ENCODE measurements at places on chromosomes 1 and 21.

DNA sequence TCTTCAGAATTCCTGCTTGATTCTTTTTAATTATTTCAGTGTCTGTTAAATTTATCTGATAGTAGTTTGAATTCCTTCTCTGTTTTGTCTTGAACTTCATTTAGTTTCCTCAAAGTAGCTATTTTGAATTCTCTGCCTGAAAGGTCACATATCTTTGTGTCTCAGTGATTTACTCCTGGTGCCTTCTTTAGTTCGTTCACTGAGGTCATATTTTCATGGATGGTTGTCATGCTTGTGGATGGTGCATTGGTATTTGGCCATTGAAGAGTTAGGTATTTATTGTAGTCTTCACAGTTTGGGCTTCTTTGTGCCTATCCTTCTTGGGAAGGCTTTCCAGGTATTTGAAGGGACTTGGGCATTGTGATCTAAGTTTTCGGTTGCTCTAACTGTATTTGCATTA is 267.9 kb downstream of the HHAT start:
- H3K27ac ChIP-seq: no peak overlapping the region
- H3K4me3 ChIP-seq: no peak overlapping the region
- no peaks in the 10 kb centered on the region for H3K4me1 ChIP-seq
- H3K27me3 ChIP-seq: peaks cover 24% of the 10 kb centered on the region
- DNase-seq: no peak
- H3K36me3 ChIP-seq: peaks cover 6% of the 10 kb centered on the region

- peaks cover 16% of the 10 kb centered on the region for H3K27me3 ChIP-seq
- no peak for DNase-seq
- H3K4me3 ChIP-seq: no peak overlapping the region
- H3K27ac ChIP-seq: no peak overlapping the region
- no peaks in the 10 kb centered on the region for H3K4me1 ChIP-seq
- no peaks in the 10 kb centered on the region for H3K36me3 ChIP-seq
Measured at GRCh38 chr1:47477595-47478080, 39.8 kb downstream of the FOXD2 start.

GRCh38 chr1:114352797-114353196 is 158.2 kb downstream of the TRIM33 start:
- no peaks in the 10 kb centered on the region for H3K36me3 ChIP-seq
- H3K4me1 ChIP-seq: peaks cover 9% of the 10 kb centered on the region
- H3K27me3 ChIP-seq: no peaks in the 10 kb centered on the region
- DNase-seq: no peak
- H3K4me3 ChIP-seq: no peak overlapping the region
- no peak overlapping the region for H3K27ac ChIP-seq

- no peaks in the 10 kb centered on the region for H3K36me3 ChIP-seq
- H3K4me1 ChIP-seq: peaks cover 6% of the 10 kb centered on the region
- DNase-seq: no peak
Measured at GRCh38 chr1:227893300-227893948, 54.3 kb downstream of the WNT9A start.

DNA sequence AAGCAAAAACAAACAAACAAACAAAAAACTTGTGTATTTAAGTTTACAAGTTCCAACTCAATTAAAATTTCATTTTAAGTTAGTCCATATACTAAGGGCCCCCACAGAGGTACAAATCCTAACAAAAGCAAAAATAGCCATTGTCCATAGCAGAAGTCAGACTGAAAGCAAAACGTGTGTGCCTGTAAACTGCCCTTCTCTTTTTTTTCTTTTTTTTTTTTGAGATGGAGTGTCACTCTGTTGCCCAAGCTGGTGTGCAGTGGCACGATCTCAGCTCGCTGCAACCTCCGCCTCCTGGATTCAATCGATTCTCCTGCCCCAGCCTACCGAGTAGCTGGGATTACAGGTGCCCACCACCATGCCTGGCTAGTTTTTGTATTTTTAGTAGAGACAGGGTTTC is 11.6 kb upstream of the IFNGR2 start:
- no peak overlapping the region for H3K27ac ChIP-seq
- H3K36me3 ChIP-seq: no peaks in the 10 kb centered on the region
- peaks cover 4% of the 10 kb centered on the region for H3K4me1 ChIP-seq
- no peak for DNase-seq
- H3K4me3 ChIP-seq: no peak overlapping the region

DNA sequence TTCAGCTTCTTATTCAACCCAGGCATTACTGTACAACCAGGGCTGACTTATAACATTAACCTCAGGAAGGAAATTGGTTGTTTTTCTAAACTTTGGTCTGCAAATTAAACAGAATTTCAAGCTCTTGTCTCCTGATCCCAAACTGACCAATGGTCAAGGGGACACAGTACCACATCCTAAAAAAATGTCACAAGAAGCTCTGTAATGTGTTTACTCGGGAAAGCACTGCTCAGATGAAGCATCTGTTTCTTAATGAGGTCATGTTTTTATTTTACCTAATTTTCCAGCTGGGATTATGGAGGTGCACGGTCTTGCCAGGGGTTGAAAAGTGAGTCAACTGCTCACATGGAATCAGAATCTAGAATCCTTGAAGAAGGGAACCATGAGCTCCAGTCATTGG is 18.7 kb downstream of the ADAMTS5 start:
- H3K27me3 ChIP-seq: peaks cover 8% of the 10 kb centered on the region
- no peaks in the 10 kb centered on the region for H3K4me1 ChIP-seq
- no peaks in the 10 kb centered on the region for H3K36me3 ChIP-seq
- H3K4me3 ChIP-seq: no peak overlapping the region
- no peak overlapping the region for H3K27ac ChIP-seq
- DNase-seq: no peak

DNA sequence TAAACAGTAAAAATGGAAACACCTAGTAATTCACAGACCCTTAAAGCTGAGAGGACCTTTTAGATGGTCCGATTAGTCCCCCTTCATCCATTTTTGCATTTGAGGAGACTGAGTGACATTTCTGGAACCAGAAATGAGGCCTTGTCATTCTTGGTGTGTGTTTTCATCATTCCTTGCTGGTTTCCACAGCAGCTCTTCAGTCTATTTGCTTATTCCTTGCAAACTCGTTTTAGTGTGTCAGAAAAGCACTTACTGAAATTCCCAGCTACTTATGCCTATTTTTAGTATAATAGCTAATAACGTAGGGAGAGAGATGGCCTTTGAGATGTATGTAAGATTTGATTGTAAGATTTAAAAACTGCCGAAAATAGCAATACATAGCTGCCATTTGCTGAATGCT is 70.9 kb downstream of the VPS13D start:
- H3K4me3 ChIP-seq: no peak overlapping the region
- peaks cover 15% of the 10 kb centered on the region for H3K36me3 ChIP-seq
- H3K4me1 ChIP-seq: peaks cover 21% of the 10 kb centered on the region
- H3K27me3 ChIP-seq: no peaks in the 10 kb centered on the region
- DNase-seq: no peak

DNA sequence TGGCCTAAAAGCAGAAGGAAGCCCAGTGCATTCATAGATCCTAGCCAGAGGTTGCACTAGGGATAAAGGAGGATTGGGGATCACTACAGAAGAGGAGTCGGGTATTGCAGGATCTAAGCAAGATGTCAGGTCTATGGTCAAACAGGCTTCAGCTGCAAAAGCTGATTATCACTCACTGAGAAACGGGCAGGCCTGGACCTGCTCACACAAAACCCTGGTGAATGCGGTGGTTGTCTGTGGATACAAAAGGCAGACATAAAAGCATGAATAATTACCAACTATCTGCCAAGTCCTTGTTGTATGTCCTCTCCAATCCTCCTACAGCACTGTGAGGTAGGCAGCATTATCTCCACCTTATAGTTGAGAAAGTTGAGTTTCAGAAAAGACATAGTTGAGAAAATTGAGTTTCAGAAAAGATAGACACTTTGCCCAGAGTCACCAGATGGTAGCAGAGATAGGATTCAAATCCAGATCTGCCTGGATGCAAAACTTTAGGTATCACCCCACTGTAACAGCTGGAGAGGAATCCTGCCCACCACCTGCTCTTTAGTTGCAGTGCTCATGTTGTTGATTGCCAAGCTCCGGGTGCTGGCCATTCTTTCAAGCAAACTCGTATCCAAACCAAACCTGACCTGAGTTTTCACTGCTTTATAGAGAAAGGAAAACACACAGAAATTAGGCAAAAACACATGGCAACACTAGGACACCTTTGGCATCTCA is 49.6 kb upstream of the HOOK1 start:
- no peak overlapping the region for H3K27ac ChIP-seq
- H3K27me3 ChIP-seq: no peaks in the 10 kb centered on the region
- H3K4me1 ChIP-seq: no peaks in the 10 kb centered on the region
- H3K36me3 ChIP-seq: no peaks in the 10 kb centered on the region
- DNase-seq: no peak

- H3K4me3 ChIP-seq: peak overlapping the region; percentile 88
- no peaks in the 10 kb centered on the region for H3K36me3 ChIP-seq
- no peaks in the 10 kb centered on the region for H3K27me3 ChIP-seq
- peaks cover 28% of the 10 kb centered on the region for H3K4me1 ChIP-seq
- peak overlapping the region; percentile 94 for H3K27ac ChIP-seq
- DNase-seq: peak; percentile 81
Measured at GRCh38 chr1:211606914-211607753, 28.2 kb upstream of the SLC30A1 start.

DNA sequence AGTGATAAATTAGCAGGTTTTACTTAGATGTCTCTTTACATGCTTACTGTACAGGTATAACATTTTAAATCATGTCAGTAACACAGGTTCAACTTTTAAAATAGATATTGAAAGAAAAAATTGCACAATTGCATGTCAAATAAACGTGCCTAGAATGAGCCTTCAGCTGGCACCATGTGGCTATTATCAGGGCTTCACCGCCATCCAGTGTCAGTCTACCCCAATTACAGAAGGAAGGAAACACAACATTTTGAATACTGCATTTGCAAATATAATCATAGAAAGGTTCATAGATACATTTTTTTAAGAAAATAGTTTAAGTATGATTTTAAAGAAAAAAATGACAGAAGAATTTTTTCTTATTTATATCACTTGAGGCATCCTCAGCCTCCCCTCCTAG is 47.5 kb upstream of the SERTAD4 start:
- no peak overlapping the region for H3K27ac ChIP-seq
- no peak overlapping the region for H3K4me3 ChIP-seq
- H3K36me3 ChIP-seq: no peaks in the 10 kb centered on the region
- no peak for DNase-seq

DNA sequence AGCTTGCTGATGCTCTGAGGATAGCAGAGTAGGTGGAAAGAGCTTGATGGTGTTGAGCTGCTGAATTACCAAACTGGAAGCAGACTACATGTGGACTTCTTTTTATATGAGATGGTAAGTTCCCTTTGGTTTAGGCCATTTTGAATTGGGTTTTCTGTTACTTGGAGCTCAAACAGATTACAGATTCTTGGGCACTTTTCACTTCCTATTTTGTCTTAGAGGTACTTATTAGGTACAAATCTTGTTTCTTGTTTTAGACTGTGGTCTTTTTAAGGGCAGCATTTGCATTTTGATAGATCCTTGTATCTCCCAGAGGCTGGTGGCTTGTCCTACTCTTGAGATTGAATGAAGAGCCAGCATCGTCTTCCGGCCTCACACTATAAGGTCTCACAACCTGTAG is 70.2 kb downstream of the GADD45A start:
- no peak for DNase-seq
- H3K4me1 ChIP-seq: no peaks in the 10 kb centered on the region
- peaks cover 6% of the 10 kb centered on the region for H3K27me3 ChIP-seq
- no peak overlapping the region for H3K27ac ChIP-seq
- no peak overlapping the region for H3K4me3 ChIP-seq

DNA sequence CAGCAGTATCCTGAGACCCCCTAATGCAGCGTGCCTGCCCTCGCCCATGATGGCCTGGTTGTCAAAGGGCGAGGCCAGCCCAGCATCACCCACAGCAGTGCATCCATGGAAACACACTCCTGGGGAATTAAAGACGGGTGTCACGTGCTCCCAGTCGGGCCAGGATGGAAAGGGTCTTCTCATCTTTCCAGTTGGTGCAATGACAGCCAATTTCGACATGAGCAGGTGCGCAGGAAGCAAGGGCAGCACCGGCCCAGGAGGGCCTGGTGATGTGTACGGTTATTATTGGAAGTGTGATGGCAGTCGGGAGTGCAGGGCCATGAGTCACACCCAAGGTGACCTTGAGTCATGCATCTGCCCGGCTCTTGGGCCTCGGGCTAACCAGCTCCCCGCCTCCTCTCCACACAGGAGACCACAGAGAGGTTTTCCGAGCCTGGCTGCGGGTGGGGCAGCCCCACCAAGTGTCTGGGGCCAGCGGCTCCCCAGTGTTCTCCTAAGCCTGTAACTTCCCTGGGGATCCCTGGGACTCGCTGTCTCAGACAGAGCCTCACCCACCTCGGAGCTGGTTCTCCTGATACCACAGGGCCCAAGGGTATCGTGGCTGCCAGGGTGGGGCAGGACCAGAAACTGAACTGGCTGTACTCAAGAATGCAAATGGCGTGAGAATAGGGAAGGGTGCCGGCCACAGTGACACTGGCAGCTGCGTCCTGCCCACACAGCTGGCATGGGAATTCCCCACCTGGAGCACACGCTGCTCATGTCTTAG is 119.8 kb downstream of the SIK1 start:
- no peak overlapping the region for H3K4me3 ChIP-seq
- no peak for DNase-seq
- H3K27me3 ChIP-seq: no peaks in the 10 kb centered on the region
- H3K27ac ChIP-seq: no peak overlapping the region

- peak overlapping the region; percentile 26 for H3K4me3 ChIP-seq
- H3K27me3 ChIP-seq: peaks cover 12% of the 10 kb centered on the region
- H3K4me1 ChIP-seq: peaks cover 21% of the 10 kb centered on the region
- DNase-seq: no peak
Measured at GRCh38 chr1:26122988-26123973, 11.7 kb downstream of the PDIK1L start.

GRCh38 chr21:41369105-41369919 is 7.5 kb downstream of the MX2 start:
- peak overlapping the region; percentile 69 for H3K4me3 ChIP-seq
- peak overlapping the region; percentile 48 for H3K27ac ChIP-seq
- H3K4me1 ChIP-seq: peaks cover 18% of the 10 kb centered on the region
- DNase-seq: no peak

DNA sequence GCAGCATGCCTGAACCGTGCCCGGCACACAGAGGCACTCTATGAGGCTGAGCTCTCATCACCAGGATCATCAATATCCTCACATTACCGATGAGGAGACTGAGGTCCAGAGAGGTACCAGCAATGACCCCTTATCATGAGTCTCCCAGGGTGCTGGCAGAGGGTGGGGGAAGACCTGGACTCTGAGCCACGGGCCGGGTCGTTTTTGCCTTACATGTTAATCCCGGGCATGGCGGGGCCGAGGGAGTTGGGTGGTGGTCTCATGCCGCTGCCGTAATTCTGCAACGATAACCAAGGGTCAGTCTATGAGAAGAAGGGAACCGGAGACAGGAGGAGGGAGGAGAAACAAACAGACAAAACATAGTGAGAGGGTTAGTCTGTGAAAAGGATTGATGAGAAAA is 43.1 kb downstream of the MRPL37 start:
- H3K27me3 ChIP-seq: no peaks in the 10 kb centered on the region
- H3K36me3 ChIP-seq: no peaks in the 10 kb centered on the region
- H3K4me1 ChIP-seq: peaks cover 10% of the 10 kb centered on the region
- H3K4me3 ChIP-seq: no peak overlapping the region

DNA sequence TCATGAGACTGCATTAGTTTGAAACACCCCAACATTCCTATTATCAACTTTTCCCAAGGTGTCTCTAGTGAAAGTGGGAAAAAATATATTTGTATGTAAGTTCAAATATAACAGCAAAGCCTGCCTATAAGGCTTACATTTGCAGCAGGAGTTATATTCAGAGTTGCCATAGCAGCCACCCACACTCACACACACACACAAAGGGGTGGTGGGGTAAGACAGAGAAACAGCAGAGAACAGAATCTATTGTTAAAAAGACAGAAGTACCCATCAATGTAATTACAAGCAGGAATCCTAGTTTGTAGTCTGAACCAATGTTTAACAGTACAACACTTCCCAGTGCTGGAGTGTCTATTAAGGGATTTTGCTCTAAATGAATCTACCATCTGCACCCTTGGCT is 55.0 kb downstream of the PLPPR5 start:
- no peak overlapping the region for H3K27ac ChIP-seq
- H3K27me3 ChIP-seq: no peaks in the 10 kb centered on the region
- no peak overlapping the region for H3K4me3 ChIP-seq

Data from natural killer cell treated with Interleukin-12 subunit alpha and Interleukin-12 subunit beta and Interleukin-15 and Interleukin-18, amount 100 ng/mL, for 72 hours (primary cell).